ENCODE measurements at places on chromosomes 16 and 17. TPM values are rescaled to one million over a fixed set of nuclear protein-coding genes. Genes with fewer than 3 reads are reported as not detected.

Gene VPS25
- 67.3 TPM for total RNA-seq

Gene KRT23
- total RNA-seq: 0.17 TPM

Gene SDR42E1
- 0.15 TPM for total RNA-seq

Gene LGALS9B
- total RNA-seq: not detected

Gene WNT9B
- not detected for total RNA-seq

Gene CCL7
- total RNA-seq: 1.7 TPM

Gene KRT40
- not detected for total RNA-seq

Gene C16orf95
- total RNA-seq: 4.6 TPM

Gene NF1
- total RNA-seq: 88.4 TPM

Gene MT1X
- total RNA-seq: 19.5 TPM

Gene KRTAP4-3
- total RNA-seq: not detected

Gene ADAP2
- total RNA-seq: 4.5 TPM

Gene ENDOV
- total RNA-seq: 41.7 TPM

Gene ASGR2
- total RNA-seq: not detected

Gene OMG
- total RNA-seq: 17.4 TPM

Gene PYY
- total RNA-seq: not detected

Gene PDP2
- total RNA-seq: 14.5 TPM

Gene SNTB2
- total RNA-seq: 69.4 TPM

Gene OTOP3
- total RNA-seq: not detected

Gene MAPT
- total RNA-seq: 0.44 TPM

Gene TPSG1
- not detected for total RNA-seq

Gene DNAH9
- total RNA-seq: not detected

Gene KCTD11
- 6.1 TPM for total RNA-seq

Gene FOXN1
- not detected for total RNA-seq

Gene MMD
- total RNA-seq: 43.8 TPM

Gene TMIGD1
- total RNA-seq: not detected

Gene SCGB1C2
- total RNA-seq: not detected
